ENCODE measurements at places on chromosomes 4 and X.

GRCh38 chrX:23736030-23736429 is 7.0 kb downstream of the ACOT9 start:
- no peak for DNase-seq

DNA sequence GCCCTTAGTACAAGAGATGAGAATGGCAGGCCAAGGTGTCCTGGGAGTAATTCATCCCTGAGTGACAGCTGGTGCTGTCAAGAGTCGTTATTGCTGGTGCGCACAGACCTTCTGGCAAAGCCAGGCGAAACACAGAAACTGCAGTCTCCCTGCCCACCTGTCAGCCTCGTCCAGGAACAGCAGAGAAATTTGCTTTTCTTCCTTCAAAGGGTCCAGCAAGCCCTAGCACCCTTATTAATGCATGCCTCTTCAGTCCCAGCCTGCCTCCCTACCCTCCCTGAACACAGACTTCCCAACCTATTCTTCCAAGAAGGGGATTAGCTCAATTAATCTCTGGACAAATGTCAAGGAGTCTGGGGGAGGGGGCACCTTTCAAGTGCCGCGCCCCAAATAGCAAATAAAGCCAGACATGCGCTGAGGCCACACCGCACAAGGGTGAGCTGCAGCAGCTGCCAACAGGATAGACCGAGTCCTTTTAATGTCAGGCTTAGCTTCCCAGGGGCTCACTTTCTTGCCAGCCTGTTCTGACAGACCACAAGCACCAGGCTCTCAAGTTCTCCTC is 250.7 kb upstream of the RASGEF1B start:
- no peak for DNase-seq

DNA sequence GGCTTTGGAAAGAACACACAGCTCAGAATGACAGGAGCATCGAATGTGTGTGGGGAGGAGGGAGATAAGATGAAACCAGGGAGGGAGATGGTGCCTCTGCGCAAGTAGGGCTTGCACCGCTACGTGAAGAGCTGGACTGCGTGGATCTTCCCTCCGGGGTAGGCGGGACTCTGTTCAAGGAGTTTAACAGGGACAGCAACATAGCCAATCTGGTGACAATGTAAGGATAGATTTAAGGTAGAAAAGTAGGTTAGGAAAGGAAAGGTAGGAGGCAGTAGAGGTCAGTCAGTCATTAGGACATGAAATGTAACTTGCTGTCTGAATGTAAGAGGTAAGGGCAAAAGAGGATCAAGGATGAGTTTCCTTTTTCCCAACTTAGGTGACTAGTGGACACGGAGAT is 152.5 kb downstream of the DCTD start:
- DNase-seq, result no peak

DNA sequence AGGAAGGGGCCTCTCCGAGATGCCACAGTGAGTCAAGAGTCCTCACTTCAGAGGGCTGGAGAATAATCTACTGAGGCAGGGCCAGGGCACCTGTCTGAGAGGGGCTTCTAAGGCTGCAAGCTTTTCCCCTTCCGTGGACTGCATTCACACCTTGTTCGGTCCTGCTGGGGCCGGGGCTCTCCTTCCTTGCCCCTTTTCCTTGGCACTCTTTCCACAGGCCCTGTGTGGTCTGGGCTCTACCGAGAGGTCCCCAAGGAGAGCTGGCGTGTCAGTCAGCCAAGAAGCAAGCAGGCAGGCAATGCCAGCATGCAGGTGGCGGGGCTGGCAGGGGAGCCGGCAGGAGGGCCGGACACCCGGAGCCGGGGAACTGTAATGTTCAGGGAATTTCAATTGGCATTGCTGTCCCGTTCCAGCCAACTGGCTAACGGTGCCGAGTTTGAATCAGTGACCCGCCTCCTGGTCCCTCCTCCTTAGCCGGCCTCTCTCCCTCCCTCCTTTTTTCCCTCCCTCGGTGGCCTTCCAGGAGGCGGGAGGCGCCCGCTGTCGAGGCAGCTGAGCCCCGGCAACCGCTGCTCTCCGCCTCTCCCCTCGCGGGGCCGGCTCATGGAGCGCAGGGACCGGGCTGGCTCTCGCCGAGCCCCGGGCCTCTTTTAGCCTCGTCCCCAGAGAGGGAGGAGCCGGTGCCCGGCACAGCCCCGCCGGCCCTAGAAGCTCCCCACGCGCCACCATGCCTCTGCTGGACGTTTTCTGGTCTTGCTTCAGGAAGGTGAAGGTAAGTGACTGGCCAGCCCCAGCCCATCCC is at the start of gene STARD8:
STARD8 (plus strand) TSS at position 511 of the 802 bp plus-strand sequence; CDS start at position 728, 217 bp downstream.
- no peak for DNase-seq

DNA sequence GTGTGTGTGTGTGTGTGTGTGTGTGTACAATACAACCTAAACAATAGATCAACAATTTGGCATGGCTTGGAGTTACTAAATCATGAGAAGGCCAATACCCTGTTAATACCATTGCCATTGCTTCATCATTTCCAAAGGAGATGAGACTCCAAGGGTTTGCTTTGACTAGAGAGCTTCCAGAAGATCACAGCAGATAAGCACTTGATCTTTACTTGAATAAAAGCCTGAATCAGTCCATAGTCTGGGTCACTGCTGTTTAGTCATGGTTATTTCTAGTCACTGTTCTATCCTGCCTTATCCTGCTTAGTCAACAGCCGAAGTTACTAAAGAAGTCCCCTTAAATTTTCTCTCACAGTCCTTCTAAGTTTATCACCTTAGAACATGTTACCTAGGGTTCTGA is 58.2 kb downstream of the RAB40AL start:
- DNase-seq, result no peak
